ENCODE measurements at places on chromosomes 13 and 19.

- DNase-seq: no peak
These were observed 40.3 kb downstream of the ZNF208 start for GRCh38 chr19:21970466-21970865.

DNA sequence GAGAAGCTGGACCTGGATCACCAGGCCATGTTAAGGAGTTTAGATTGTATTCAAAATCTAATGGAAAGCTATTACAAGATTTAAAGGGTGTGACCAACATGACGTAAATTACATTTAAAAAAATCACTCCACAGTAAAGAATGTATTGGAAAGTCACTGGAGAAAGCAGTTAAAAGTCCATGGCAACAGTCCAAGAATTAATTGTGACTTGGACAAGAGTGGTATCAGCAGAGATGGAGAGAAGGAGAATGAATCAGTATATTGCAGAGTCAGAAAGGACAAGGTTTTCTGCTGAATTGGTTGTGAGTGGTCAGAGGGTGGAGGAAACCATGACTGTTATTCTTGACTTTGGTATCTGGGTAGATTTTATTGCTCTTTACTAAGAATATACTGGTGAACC is 535.1 kb upstream of the SLITRK1 start:
- no peak for DNase-seq

- DNase-seq: no peak
These were observed 149.3 kb upstream of the UBL3 start for GRCh38 chr13:29999492-30000369.

DNA sequence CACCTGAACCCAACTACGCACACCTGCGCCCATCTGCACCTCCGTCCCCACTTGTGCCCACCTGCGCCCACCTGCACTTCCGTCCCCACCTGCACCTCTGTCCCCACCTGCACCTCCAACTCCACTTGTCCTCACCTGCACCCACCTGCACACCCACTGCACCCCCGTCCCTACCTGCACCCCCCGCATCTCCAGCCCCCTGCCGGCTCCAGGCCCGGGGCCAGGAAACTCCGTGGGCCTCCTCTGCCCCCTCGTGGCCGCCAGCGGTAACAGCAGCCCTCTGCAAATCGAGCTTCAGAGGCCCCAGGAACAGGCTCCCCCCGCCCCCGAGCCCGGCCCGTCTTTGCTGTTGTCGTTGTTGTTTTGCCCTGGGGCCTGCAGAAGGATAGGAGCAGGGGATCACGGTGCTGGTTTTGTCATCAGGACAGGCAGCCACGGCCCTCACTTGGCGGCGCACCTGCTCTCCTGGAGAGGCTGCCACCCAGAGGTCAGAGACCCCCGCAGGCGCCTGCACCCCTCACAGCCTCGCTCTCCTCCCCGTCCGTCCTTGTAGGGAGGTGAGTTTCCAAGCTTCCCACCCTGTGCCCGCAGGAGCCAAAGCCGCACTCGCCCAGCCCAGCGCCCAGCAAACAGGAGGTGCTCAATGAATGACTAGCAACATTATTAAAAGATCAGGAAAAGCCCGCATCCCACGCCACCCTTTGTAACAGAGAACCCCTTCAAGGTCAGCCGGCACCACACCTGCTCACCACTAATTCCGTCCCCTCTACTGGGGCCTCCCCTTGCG is 65.4 kb downstream of the GNG7 start:
- DNase-seq: peak; percentile 68

- DNase-seq: no peak
These were observed 56.5 kb downstream of the VAV1 start for GRCh38 chr19:6828698-6829633.

DNA sequence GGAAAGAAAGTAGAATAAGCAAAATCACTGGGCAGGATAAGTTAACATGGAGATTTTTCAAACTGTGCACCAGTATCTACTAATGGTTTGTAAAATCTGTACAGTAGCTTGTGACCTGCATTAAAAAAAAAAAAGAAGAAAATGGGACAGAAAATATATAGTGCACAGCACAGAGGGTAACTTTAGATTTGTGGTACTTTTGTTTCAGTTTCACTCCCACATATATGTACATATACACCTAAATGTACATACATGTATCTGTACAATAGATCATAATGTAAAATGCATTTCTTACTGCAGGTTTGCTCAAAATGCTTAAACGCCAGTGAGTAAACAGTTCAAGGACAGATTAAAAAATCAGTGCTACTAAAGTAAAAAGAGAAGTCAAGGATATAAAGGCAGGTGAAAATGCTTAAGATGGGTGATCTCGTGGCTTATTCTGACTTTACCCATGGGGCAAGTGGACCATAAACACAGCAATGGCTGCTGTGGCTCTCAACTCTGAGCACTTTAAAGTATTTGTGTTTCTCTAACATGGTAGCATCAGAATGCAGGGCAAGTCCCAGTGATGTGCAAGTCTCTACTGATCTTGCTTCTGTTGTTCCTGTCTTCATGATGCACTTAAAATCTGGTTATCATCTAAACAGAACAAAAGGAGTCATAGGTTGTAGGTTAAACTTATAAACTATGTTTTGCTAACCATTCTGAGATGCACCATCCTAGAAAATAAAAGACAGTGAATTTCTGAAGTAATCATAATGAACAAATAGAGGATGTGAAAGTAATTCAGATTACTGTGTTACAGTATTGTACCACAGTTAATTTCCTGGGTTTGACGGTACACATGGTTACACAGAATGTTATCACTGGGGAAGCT is 112.3 kb downstream of the MIPEP start:
- no peak for DNase-seq

- DNase-seq: no peak
These were observed 111.3 kb downstream of the SLC7A1 start for GRCh38 chr13:29484236-29484635.

- DNase-seq: no peak
These were observed 33.0 kb downstream of the SERP2 start for GRCh38 chr13:44406617-44407016.

DNA sequence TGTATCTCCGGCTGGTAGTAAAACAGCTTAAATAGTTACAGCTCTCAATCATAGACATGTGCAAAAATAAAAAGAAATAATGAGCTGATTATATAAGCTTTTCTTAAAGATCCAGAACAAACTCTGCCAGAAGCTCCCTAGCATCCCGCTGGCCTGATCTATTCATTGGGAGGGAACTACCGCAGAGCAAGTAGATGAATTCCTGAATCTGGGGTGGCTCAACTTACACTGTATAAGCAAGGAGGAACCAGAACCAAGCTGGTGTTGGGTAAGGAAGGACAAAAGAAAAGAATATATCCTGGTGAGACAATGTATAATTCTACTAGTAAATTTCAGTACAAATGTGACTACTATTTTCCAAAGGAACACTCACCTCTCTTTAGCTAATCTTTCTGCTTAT is 1122.2 kb downstream of the OLFM4 start:
- DNase-seq: no peak

- no peak for DNase-seq
These were observed 44.8 kb upstream of the OLFM4 start for GRCh38 chr13:52983836-52984235.

DNA sequence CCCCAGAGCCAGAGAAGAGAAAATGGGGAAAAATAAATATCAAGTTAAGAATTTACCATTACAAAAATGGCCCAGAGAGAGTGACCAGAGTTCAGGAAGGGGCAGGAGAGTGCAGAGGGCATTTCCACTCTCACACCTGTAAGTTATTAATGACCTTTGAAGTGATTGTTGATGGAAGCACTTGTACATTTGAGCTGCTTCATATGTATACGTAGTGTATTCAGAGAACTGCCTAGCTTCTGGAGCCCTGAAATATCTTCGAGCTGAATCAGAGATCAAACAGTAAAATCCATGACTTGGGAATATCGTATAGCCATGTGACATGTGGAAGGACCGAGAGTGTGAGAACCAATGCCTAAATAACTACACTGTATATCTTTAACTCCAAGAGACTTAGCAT is 49.2 kb upstream of the PCCA start:
- DNase-seq: no peak

Data from HTR-8/SVneo (cell line).